NCI-H2081 treated with DMSO at 0.1 percent for 48 hours (cell line): ENCODE measurements at places on chromosomes 4 and X.

GRCh38 chrX:30483996-30484395 is 93.6 kb downstream of the TASL start:
- DNase-seq, result no peak

- no peak for DNase-seq
Observed at GRCh38 chrX:54980334-54980733, 13.7 kb downstream of the PFKFB1 start.

DNA sequence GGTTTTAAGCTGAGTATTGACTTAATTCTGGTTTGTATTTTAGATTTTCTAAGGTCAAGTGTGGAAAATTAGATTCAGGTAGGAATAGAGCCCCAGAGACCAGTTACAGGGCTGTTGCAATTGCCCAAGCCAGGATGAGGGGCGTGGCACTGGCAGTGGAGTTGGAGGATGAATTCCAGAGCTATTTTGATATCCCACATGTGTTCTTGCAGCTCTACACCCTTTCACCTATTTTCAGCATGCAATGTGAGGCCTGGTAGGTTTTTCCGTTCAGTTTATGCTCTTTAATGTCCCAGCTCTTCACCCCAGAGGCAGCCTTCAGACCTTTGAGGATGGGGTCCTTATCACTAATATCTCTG is 17.9 kb upstream of the OGT start:
- DNase-seq, result no peak

DNA sequence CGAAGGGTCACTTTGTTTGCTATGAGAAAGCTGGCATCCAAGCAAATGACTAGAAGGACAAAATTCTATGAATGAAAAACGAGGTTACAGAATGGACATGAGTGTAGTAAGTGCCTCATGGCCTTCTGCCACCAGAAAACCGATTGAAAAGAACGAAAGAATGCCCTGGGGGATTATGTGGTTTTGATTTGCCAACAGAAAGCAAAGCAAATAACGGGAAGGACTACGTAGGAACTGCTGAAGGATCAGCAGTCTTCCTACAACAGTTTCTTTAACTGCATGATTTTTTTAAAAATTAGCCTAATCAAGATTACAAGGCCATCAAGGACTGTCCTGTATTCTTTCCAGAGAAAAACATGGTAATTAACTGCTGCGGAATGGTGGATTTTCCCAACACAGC is 50.6 kb downstream of the NRK start:
- no peak for DNase-seq

DNA sequence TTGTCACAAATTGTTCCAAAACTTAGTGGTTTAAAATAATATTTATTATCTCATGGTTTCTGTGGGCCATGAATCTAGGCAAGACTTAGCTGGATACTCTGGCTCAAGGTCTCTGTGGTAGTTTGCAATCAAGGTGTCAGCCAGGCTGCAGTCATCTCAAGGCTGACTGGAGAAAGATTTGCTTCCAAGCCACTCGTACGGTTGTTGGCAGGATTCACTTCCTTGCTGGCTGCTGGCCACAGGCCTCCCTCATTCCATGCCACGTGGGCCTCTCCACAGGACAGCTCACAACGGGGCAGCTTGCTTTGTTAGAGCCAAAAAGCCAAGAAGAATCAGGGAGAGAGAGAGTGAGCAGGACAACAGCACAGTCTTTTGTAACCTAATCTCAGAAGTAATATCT is 101.4 kb downstream of the WWC2 start:
- no peak for DNase-seq

DNA sequence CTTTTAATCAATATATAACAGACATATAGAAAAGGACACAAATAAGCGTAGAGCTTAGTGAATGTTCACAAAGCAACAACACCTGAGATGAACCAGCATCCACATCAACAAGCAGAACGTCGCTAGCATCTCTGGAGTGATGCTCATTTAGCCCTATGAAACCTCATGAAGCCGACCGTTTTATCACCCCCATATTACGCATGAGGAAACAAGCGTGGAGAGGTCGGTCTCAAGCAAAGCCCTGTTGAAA is 524 bp upstream of the RPS3A start:
- no peak for DNase-seq

DNA sequence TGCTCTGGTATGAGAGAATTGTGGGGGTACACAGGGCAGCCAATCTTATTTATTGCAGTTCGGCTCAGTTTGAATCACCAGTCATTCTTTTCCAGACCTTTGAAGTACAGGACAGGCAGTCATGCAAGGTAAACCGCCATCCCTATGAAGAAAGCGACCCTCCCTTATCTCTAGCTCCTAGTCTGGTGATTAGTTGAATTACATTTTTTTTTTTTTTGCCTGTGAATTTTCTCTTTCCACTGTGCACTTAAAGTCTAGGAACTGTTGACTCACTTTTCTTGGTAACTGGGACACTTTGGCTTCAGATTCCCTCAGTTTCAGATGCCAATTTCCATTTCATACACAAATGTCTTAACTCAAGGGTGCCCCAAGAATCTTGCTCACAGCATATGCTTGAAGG is 82.4 kb upstream of the FAM9C start:
- DNase-seq, result no peak

DNA sequence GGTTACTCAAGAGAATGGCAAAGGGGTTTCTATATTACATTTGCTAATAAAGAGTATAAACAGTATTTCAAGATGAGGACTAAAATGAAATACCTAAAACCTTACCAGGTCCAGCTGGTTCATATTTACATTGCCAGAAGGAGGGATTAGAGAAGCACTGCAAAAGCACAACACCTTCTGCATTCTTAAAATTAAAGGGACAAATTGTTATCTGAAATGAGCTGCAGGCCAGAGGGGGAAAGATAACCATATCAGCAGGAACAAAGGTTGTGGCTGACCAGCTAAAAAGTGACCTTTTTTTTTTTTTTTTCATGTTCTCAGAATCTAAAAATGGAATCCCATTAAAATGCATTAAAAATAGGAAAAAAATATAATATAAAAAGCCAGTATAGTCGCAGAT is 39.7 kb downstream of the AFF2 start:
- no peak for DNase-seq

DNA sequence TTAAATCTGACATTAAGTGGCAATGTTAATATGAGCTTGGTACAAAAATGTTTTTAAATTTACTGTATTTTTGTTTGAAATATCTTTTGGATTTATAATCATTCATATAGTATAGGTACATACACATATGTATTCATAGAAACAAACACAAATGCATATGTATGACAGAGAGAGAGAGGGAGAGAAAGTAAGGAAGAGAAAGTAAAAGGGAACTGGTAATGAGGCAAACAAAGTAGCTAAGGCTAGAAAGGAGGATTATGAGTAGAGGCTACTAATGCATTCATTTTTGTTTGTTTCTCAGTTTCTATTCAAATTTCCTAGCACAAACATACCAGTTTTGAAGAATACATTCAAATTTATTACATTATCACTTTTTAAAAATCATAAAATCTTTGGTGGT is 132.4 kb downstream of the GLRA3 start:
- DNase-seq, result no peak

DNA sequence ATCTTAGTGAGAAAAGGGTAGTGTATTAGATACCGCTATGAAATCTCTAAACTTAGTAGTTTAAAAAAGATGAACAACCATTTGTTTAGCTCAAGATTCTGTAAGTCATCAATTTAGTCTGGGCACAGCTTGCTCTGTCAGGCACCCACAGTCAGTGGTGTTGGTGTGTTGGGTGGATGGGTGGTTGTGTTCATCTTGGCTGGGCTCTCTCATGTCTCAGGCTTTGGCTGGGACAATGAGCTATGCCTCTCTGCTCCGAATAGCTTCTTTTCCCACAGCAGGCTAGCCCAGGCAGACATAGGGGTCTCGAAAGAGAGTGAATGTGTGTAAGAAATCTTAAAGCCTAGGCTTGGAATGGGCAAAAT is 127.0 kb upstream of the GATB start:
- DNase-seq, result no peak

- no peak for DNase-seq
Observed at GRCh38 chr4:10032625-10033024, 11.3 kb upstream of the SLC2A9 start.

GRCh38 chrX:143570782-143571181 is 53.5 kb upstream of the SPANXN3 start:
- DNase-seq, result no peak

DNA sequence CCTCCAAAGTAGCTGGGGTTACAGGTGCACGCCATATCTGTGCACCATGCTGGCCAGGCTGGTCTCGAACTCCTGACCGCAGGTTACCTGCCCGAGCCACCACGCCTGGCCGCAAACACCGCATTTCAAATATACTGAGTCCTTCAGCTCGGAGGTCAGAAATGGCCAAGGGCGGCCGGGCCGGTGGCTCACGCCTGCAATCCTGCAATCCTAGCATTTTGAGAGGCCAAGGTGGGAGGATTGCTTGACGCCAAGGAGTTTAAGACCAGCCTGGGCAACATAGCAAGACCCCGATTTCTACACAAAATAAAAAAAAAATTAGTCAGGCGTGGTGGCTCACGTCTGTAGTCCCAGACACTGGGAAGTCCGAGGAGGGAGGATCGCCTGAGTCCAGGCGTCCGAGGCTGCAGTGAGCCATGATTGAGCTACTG is 71.9 kb upstream of the PPP2R3B start:
- no peak for DNase-seq

GRCh38 chrX:10620121-10620699 is at the start of gene MID1:
Gene MID1, minus strand, starts transcription at chrX:10620585. Its CDS starts 53,038 bp downstream, at chrX:10567547.
- DNase-seq, result peak; percentile 69

- DNase-seq, result no peak
Observed at GRCh38 chr4:35494955-35495354, 749.4 kb downstream of the ARAP2 start.

DNA sequence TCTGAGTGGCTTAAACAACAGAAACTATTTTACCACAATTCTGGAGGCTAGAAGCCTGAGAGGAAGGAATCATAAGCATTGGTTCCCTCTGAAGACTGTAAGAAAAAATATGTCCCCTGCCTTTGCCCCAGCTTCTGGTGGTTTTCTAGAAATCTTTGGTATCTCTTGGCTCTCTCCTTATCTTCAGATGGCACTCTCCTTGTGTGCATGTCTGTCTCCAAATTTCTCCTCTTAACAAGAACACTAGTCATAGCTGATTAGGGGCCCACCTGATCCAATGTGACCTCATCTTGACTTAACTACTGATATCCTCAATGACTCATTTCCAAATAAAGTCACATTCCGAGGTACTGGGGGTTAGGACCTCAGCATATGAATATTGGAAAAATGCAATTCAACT is 635.0 kb upstream of the NR3C2 start:
- no peak for DNase-seq

DNA sequence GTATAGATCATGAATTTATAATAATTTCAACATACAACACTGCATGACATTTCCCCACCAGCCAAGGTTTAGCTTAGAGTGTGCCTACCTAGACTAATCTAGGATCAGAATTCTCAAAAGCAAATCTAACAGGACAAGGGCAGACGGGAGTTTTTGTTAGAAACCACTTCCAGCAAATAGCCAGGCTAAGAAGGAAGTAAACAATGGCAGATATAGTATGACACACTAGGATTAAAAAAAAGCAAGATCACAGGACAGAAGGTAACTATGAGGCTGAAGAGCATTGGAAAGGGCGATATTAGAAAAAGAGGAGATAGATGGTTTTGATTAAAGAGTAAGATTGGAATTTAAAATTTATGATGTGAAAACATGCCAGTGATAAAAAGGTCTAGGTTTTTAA is 124.8 kb downstream of the LRBA start:
- DNase-seq, result no peak

DNA sequence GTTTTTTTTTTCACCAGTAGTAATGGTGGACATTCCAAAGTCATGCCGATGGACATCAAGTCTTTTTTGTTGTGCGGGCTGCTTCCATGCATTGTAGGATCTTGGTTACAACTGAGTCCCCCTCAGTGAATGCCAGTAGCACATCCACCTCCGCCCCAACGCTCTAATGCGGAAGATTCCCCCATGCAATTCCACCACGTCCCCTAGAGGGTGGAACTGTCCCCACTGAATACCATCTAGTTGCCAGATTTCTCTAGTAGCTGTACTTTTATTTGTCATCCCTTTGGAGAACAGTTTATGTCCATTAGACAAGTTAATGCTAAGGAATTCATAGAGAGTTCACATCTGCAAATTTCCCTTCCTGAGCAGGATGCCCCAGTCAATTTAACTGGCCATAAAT is 6.7 kb downstream of the SHISA3 start:
- DNase-seq, result no peak

- no peak for DNase-seq
Observed at GRCh38 chr4:183936047-183936446, 30.9 kb downstream of the STOX2 start.

- no peak for DNase-seq
Observed at GRCh38 chr4:78656968-78657445, 105.4 kb downstream of the ANXA3 start.

DNA sequence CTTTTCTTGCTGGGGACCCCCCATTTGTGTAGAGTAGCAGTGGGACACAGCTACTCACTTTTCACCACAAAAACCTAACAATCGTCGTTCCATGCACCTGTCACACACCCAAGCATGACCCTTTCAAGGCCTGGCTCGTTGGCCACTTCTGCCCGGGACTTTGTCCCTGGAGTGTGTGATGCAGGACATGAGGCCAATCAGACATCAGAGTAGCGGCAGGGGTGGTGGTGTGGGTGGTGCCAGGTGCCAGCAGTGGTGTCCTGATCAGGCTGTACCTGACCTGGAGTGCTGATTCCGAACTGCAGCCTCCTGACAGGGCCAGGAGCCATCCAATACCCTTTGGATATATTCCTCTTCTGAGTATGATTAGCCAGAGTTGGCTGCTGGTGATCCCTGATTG is 23.1 kb upstream of the PROM1 start:
- no peak for DNase-seq

GRCh38 chr4:40576651-40577480 is 52.8 kb downstream of the RBM47 start:
- DNase-seq, result no peak

DNA sequence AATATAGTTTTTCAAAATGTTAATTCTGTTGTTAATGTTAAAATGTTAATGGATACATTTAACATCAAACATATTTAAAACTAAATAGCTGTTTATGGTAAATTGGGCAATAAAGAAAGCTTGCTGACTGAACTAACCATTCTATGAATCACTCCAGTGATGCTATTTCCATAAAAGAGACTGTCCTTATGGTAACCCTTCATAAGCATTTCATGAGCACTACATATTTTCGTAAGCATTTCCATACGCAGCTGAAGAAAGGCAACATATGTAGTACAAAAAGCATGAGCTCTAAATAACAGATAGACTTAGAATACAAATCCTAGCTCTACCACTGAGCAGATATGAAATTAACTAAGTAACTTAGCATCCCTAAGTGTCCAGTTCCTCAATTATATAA is 188.9 kb downstream of the COL25A1 start:
- DNase-seq, result no peak
